ENCODE measurements at places on chromosomes 6 and 20.

DNA sequence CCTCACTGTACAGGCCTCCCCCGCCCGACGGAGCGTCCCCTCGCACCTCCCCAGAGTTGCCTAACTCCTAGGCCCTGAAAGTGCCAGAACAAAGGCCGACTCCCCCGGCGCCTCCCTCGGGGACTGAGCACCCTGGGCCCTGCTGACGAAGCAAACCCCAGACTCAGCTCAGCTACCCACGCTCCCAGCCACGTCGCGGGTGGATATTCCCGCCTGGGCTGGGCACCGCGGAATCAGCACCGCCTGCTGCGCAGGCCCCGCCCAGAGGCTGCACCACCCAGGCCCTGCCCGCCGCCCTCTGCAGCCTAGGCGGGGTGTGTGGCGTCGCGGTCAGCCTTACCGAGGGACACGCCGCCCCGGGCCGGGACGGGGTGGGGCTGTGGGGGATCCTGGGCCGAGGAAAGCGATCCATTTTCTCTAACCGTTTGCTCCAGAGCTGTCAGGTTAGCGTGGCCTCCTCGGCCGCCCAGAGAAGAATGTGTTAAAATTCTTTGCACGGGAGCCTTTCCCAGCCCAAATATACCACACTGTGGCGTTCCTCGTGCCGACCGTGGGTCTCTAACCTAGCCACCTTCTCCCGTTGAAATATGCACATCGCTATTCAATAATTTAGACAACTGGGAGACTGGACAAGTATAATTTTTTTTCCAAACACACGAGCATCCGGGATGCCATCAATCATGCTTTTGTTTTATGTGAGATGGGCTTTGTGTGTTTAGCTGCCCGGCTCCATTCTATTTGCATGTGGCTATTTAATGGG is 31.4 kb downstream of the TFAP2A start:
- DNase-seq: no peak

GRCh38 chr20:5947276-5947675 is 3.1 kb downstream of the TRMT6 start:
- no peak for DNase-seq

DNA sequence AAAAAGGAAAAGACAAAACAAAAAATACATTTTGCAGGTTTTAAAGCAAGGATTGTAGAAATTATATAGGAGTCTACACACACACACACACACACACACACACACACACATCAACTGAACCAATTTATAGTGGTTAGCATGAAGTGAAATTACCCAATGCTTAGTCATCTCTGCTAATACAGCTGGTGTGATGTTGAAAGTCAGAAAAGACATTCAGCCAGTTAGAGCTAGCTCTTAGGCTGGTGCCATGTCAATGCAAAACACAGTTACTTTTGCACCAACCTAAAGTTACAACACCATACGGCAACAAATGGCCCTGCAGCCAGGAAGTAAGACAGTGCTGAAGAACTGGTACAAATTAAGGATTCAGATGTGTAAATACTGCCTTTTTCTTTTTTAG is 15.2 kb downstream of the FAM210B start:
- DNase-seq: no peak

GRCh38 chr20:1813674-1814635 is 81.3 kb upstream of the SIRPA start:
- no peak for DNase-seq

DNA sequence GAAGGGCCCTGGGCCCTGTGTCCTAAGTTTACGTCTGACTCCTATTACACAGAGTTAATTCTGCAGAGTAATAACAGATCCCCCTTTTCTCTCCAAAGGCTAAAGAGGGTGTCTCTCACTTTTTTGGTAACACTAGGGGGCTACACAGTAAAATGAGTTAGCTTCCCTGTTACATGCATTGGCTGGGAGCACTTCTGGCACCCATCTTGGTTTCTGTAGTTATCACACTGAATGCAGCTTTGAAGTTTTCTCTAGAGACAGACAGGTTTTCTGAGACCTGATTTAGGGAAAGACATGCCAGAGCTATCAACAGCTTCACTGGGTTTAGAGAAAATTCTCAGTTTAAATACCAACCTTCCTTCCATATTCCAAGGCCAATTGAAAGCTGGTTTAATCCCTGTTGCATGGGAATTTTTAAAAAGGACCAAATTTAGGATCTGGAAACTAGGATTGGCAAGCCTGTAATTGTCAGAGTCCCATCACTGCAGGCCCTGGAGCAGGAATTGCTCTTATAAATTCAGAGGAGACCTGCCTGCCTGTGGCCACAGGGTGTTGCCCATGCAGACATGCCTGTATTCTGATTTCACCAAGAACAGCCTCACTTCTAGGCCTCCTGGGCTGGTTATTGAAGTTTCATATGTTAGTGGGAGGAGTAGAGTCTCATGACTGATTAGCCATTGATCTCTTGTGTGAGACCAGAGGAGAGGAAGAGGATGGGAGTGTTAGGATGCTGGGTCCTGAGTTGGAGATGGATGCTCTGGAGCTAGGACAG is 29.4 kb downstream of the RNF8 start:
- no peak for DNase-seq
